Left lobe of liver (tissue), 2 donors: ENCODE measurements at places on chromosomes 2 and 18. TPM values are rescaled to one million over a fixed set of nuclear protein-coding genes. Genes with fewer than 3 reads are reported as not detected.

DNA sequence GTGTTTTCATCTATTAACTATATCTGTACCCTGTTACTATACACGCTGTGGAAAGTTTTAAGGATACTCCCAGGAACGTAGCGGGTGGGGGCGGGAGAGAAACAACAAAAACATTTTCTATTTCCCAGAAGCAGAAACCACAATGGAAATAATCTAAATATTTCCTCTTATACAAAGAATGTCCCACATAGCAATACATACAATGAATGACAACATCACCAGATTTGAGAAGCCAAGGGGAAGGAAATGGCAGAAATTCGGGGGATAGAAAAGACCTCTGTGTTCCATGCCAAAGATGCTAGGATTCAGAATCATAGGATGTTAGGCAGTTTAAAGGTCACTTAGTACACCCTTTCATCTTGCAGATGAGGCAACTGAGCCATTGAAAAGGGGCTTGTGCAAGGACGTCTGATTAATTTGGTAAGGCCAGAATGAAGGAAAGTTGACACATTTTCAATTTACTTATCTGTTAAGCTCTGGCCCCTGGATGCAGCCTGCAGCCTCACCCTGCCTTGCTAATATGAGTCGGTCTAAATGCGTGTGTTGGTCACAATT is 41.1 kb upstream of the SCYGR1 start:
- DNase-seq = no peak

- no peak for DNase-seq
Observed at GRCh38 chr2:222241128-222241870, 57.5 kb downstream of the PAX3 start.

GRCh38 chr2:200077210-200077650 is 121.8 kb downstream of the MAIP1 start:
- DNase-seq = no peak

GRCh38 chr2:37713258-37713700 is 41.8 kb upstream of the CDC42EP3 start:
- no peak for DNase-seq

- no peak for DNase-seq
Observed at GRCh38 chr18:46660957-46661749, 4.1 kb upstream of the LOXHD1 start.

GRCh38 chr2:60400462-60401246 is 152.8 kb downstream of the BCL11A start:
- DNase-seq = no peak

The CPLX4 gene
- not detected for total RNA-seq

The EN1 gene
- not detected for total RNA-seq

The KHK gene
- 267 TPM for total RNA-seq

The SLC40A1 gene
- total RNA-seq = 151 TPM

The TP53I3 gene
- total RNA-seq = 8.0 TPM

The YWHAQ gene
- 82.3 TPM for total RNA-seq
